ENCODE measurements at places on chromosomes 7 and 10.

DNA sequence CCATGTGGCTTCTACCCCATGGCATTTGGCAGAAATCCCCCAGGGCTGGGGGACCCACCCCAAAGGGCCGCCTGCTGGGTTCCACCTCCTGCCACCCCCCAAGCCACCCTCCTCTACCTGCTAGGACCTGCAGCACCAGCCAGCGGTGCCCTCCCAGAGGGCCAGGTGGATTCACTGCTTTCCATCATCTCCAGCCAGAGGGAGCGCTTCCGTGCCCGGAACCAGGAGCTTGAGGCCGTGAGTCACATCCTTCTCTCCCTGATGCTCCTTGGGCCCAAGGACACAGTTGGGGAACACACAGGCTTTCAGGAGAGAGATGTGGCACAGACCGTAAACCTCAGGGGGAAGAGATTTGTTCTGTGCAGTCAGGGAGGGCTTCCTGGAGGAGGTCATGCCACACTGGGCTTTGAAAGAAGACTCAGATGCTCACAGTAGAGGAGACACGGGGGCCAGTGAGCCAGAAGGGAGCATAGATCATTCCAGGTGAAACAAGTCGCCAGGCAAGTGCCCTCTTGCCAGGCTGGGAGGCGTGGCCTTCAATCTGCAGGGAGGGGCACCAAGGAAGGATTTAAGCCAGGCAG, 11.5 kb upstream of the SH2B2 start:
- DNase-seq = no peak

GRCh38 chr10:27997865-27998177, 1.1 kb downstream of the ODAD2 start:
- no peak for DNase-seq

- DNase-seq = peak; percentile 14
Measured at GRCh38 chr10:101617102-101617823, 29.1 kb downstream of the DPCD start.

- no peak for DNase-seq
Measured at GRCh38 chr7:128814499-128814898, 15.7 kb upstream of the FLNC start.

DNA sequence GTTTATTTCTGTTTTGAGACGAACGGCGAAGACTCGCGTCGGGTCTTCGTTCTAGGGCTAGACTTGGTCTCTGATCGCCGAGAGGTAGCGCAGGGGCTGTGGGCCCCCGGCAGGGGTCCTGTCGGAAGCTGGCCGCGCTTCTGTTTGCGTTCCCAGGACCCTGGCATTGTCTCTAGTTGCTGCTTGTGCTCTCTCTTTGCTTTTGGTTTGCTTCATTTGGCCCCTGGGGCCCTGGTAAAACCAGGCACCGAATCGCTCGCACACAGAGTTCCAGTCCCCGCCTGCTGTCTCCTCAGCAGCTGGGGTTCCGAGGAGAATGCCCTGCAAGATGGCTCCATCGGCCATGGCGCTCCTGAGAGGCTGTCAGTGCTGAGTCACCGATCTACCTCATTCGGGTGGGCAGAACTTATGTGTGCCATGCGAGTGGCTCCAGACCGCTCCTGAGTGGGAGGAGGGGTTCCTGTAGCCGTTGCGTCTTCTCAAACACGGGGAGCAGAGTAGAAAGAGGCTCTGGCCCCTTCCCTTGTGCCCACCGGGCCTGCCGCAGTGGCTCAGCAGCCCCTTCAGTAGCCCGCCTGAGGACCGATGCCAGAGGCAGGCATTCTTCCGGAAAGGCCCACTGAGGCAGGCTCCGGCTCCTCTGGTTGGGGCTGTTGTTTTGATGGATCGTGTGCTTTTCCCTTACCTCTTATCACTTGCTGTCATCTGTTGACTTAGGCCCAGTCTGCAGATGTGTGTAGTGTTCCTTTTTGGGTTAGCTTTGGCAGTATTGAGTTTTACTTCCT, 826 bp downstream of the CHPF2 start:
- DNase-seq = peak; percentile 46

GRCh38 chr10:109956454-109957091, 33.3 kb upstream of the XPNPEP1 start:
- peak; percentile 73 for DNase-seq

All from SK-MEL-5 (cell line).